ENCODE measurements at places on chromosomes 12 and 14. TPM values are rescaled to one million over a fixed set of nuclear protein-coding genes. Genes with fewer than 3 reads are reported as not detected.

- H3K4me3 ChIP-seq = no peak overlapping the region
- no peaks in the 10 kb centered on the region for H3K4me1 ChIP-seq
- no peaks in the 10 kb centered on the region for H3K27me3 ChIP-seq
- no peak for DNase-seq
- H3K27ac ChIP-seq = no peak overlapping the region
Measured at GRCh38 chr12:39831587-39832315, 212.1 kb upstream of the ABCD2 start.

GRCh38 chr14:67582061-67582460 lies 18.0 kb downstream of the PIGH start:
- H3K4me1 ChIP-seq = no peaks in the 10 kb centered on the region
- DNase-seq = no peak
- H3K27me3 ChIP-seq = no peaks in the 10 kb centered on the region
- no peak overlapping the region for H3K4me3 ChIP-seq
- no peak overlapping the region for H3K27ac ChIP-seq

DNA sequence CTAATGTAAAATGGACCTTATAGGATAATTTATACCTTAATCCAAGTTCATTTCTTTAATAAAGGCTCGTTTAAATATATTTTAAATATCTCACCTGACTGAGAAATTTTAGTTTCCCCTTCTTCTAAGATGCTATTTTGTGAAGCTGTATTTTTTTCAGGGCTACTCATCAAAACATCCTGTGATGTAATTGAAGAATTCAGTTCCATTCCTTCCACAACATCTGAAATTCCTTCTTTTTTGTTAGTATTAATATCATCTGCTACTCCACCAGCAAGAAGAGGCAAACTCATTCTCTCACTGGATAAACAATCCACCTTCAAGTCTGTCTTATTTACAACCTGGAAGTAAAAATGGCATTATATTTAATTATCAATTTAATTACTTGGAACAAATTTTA lies 22.5 kb downstream of the LGALS3 start:
- no peaks in the 10 kb centered on the region for H3K4me1 ChIP-seq
- H3K27me3 ChIP-seq = no peaks in the 10 kb centered on the region
- no peaks in the 10 kb centered on the region for H3K36me3 ChIP-seq

The P2RX7 gene
- total RNA-seq = 3.9 TPM

DNA sequence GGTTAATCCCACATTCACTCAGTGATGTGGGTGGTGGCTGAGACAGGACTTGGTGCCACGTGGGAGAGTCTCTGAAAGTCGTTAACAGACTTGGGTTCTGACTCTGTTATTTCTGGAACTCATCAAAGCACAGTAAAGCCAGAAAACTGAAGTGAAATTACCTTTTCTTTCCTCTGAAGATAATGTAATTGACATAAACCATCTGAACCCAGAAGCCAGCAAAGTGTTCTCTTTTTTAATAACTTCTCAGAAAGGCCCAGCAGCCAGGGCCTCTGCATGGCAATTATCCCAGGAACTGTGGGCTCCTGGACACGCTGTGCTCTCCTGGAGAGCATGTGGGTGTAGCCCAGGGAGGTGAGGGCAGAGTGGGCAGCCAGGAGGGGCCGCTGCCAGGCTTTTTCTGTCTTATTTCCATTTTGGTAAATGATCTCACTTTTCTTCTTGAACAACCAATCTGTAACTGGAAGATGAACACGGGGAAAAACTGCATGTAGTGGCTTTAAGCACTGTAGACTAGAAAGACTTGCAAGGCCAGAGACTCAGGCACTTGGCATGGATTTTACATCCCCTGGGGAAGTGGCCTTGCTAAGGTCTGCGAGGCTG lies 444.1 kb upstream of the TMEM132C start:
- H3K36me3 ChIP-seq = no peaks in the 10 kb centered on the region
- DNase-seq = peak; percentile 78
- no peaks in the 10 kb centered on the region for H3K4me1 ChIP-seq
- no peak overlapping the region for H3K4me3 ChIP-seq
- peak overlapping the region; percentile 83 for H3K27ac ChIP-seq
- no peaks in the 10 kb centered on the region for H3K27me3 ChIP-seq

The TSPAN9 gene
- 50.6 TPM for total RNA-seq

All from aorta (tissue), 5 donors.